ENCODE measurements at places on chromosomes 16 and 17.

GRCh38 chr16:54932021-54932660, 1.5 kb downstream of the IRX5 start:
- no peak for DNase-seq
- peak overlapping the region; percentile 94 for H3K27ac ChIP-seq
- peaks cover 7% of the 10 kb centered on the region for H3K4me1 ChIP-seq
- H3K36me3 ChIP-seq: peaks cover 6% of the 10 kb centered on the region
- peak overlapping the region; percentile 96 for H3K4me3 ChIP-seq

DNA sequence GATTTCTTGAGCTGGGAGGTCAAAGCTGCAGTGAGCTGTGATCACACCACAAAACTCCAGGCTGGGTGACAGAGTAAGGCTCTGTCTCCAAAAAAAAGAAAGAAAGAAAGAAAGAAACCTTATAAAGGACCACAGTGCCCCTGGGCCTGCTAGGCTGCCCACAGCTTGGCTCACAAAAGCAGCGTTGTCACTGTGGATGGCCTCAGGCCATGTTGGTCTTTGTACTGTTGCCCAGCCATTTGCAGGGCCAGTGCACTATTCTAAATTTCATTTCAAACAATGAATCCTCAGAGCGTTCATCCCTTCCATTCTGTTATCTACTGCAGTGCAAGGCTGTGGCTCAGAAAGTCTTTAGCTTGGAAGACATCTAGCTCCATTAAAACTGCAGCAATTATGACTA, 208.4 kb downstream of the SLC39A11 start:
- H3K27ac ChIP-seq: no peak overlapping the region
- no peaks in the 10 kb centered on the region for H3K36me3 ChIP-seq
- no peak overlapping the region for H3K4me3 ChIP-seq
- H3K27me3 ChIP-seq: no peaks in the 10 kb centered on the region
- no peaks in the 10 kb centered on the region for H3K4me1 ChIP-seq
- no peak for DNase-seq

DNA sequence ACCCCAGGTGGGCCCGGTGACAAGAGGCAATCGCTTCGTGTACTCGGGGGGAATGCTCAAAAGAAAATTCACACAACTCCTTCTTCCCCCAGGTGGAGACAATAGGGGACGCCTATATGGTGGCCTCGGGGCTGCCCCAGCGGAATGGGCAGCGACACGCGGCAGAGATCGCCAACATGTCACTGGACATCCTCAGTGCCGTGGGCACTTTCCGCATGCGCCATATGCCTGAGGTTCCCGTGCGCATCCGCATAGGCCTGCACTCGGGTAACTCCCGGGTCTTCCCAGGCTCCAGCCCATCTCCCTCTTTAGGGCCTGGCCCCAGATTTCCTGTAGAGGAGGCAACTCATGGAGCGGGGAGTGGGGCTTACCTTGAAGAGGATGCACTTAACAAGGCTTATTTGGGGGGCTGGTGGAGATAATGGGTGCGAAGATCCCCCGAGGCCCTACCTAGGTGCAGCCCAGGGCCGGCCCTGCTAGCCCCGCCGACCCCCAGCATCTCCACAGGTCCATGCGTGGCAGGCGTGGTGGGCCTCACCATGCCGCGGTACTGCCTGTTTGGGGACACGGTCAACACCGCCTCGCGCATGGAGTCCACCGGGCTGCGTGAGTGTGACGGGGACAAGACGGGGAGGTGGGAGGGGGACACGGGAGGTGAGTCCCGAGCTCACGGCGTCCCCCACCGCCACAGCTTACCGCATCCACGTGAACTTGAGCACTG, 13.0 kb downstream of the GUCY2D start:
- no peaks in the 10 kb centered on the region for H3K36me3 ChIP-seq
- H3K4me1 ChIP-seq: no peaks in the 10 kb centered on the region
- no peak for DNase-seq
- H3K27me3 ChIP-seq: peaks cover 25% of the 10 kb centered on the region

DNA sequence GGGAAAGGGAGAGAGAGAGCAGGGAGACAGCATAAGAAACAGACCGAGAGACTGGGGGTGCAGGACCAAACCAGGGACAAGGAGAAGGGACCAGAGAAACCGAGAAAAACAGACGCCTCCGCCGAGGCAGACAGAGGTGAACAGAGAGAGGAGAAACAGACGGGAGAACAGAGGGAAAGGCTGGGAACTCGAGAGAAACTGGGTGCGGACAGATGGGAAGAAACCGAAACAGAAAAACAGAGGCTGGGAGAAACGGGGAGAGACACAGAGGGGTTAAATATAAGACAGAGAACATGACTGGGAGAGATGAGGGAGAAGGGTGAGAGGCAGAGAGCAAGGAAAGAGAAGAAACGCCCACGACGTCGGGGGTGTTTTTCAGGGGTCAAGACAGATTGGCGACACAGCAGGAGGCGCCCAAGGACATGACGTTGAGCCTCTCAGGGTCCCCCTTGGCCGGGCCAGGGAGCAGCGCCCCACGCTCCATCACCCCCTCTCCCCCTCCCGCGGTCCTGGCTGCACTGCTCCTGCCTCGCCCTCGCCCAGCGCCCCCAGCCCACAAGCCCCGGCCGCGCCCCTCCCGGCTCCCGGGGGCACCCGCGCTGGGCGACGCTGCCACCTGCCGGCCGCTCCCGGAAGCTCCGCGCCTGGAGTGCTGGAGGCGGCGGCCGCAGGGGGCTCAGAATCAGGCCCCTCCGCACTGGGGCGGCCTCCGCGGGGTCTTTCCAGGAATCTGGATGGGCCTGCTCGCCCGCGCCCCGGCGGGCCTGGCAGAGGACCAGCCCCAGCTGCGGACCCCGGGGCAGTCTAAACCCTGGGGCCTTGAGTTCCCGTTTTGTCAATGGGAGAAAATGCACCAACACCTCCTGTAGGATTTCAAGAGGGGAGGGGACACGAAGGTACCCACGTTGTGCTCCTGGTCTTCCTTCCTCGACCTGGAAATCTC, 1.3 kb upstream of the TMEM92 start:
- no peaks in the 10 kb centered on the region for H3K27me3 ChIP-seq
- no peaks in the 10 kb centered on the region for H3K36me3 ChIP-seq
- H3K27ac ChIP-seq: no peak overlapping the region
- peak; percentile 78 for DNase-seq
- H3K4me3 ChIP-seq: peak overlapping the region; percentile 27
- H3K4me1 ChIP-seq: peaks cover 25% of the 10 kb centered on the region

DNA sequence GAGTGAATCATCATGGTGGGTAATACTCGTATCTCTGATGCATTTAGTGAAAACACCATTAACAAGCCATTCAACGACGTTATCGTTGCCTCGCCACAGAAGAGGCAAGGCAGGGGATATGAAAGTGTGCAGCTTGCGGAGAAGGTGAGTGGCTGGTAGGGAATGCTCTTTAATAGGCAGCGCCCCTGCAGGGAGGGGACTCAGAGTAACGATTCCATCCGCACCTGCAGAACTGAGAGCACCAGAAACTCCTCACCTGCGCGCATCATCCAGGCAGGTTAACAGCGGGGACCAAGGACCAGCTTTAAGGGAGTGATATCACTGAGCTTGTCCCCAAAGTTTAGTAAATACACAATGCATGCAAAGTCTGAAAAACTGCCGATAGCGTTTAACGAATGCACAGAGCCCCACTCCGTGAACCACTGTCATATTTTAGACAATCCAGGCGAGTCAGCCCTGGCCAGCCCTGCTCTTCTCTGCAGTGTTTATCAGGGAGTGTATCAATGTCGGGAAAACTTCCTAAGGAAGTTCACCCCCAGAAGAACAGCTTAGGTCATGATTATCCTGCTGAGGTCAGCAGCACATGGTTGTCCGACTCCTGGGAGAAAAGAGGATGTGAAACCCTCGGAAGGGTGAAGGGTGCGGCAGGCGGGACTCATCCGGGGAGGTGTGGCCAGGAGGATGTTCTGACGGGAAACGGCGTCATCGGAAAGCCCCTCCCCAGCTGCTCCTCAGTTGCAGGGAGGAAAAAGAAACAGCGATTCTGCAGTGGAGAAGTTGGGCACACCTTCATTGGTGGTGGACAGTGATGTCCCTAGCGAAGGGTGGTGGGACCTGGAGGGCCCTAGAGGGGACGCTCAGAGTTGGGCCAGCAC, 68.5 kb upstream of the DNAH17 start:
- H3K36me3 ChIP-seq: no peaks in the 10 kb centered on the region
- H3K4me1 ChIP-seq: no peaks in the 10 kb centered on the region
- DNase-seq: no peak
- H3K27me3 ChIP-seq: no peaks in the 10 kb centered on the region

DNA sequence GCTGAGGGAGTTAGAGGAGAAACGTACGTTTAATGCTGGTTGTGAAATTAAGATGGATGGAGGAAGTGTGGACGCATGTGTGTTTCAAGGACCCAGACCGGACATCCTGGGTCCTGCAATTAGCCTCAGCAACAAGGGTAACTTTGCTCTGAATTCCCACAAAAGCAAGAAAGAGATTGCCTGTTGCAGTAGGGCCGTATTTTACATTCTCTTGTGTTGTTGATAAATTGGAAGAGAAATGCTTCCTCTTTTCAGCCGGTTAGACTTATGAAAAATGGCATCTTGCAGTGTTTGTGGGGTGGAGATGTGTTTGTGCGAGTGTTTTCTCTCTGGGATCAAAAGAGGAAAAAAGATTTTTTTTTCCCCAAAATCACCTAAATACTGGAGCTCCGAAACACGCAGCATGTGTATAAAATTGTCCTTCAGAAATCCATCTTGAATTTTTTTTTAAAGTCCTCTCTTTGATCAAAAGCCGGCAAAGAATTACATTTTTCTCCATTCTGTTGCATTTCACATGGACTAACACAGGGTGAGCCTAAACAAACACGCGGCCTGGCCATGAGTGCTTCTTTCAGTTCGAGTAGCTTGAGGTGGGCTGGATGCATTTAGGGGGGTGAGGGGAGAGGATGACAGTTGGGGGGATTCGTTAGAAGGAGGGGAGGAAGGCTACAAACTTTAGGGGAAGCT, 251.6 kb downstream of the C16orf95 start:
- no peak overlapping the region for H3K27ac ChIP-seq
- no peak for DNase-seq
- no peaks in the 10 kb centered on the region for H3K27me3 ChIP-seq
- no peak overlapping the region for H3K4me3 ChIP-seq
- peaks cover 6% of the 10 kb centered on the region for H3K4me1 ChIP-seq
- no peaks in the 10 kb centered on the region for H3K36me3 ChIP-seq

- no peak for DNase-seq
- H3K36me3 ChIP-seq: no peaks in the 10 kb centered on the region
- H3K27me3 ChIP-seq: no peaks in the 10 kb centered on the region
- H3K27ac ChIP-seq: no peak overlapping the region
- H3K4me3 ChIP-seq: no peak overlapping the region
These were observed 5.8 kb downstream of the FOXN1 start for GRCh38 chr17:28511858-28512461.

DNA sequence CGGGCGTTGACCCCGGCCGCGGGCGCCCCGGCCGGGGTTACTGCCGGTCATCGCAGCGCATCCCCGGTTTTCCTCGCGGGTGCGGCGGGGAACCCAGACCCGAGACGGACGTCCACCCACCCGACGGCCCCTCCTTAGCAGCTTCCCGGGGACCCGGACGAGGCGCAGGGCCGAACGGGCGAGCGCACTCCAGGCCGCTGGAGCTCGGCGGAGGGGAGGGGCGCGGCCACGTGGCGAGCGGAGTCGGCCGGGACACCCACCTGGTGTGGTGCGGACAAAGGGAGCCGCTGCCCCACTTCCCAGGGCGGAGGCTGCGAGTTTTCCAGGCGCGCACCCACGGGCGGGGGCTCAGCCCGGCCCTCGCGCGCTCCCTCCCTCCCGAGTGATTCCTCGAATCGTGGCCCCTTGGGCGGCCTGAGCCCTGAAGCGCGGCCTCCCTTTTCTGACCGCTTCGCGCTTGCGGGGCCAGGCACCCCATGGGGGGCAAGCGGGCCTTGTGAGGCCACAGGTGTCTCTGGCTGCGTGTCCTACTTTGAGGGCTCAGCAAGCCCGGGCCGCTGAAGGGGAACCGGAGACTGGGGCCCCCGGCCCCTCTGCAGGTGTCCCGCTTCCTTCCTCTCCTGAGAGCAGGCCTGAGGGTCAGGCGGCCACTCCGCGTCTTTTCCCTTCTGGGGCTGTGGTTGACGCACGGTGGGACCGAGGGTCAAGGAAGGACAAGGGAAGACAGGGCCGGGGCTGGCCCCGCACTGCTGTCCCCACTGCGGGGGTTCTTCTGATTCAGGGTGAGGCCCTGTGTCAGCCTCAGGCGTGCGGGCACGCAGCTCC, 1.1 kb upstream of the FASN start:
- DNase-seq: no peak
- H3K4me1 ChIP-seq: peaks cover 20% of the 10 kb centered on the region
- peaks cover 9% of the 10 kb centered on the region for H3K36me3 ChIP-seq
- peak overlapping the region; percentile 46 for H3K4me3 ChIP-seq

DNA sequence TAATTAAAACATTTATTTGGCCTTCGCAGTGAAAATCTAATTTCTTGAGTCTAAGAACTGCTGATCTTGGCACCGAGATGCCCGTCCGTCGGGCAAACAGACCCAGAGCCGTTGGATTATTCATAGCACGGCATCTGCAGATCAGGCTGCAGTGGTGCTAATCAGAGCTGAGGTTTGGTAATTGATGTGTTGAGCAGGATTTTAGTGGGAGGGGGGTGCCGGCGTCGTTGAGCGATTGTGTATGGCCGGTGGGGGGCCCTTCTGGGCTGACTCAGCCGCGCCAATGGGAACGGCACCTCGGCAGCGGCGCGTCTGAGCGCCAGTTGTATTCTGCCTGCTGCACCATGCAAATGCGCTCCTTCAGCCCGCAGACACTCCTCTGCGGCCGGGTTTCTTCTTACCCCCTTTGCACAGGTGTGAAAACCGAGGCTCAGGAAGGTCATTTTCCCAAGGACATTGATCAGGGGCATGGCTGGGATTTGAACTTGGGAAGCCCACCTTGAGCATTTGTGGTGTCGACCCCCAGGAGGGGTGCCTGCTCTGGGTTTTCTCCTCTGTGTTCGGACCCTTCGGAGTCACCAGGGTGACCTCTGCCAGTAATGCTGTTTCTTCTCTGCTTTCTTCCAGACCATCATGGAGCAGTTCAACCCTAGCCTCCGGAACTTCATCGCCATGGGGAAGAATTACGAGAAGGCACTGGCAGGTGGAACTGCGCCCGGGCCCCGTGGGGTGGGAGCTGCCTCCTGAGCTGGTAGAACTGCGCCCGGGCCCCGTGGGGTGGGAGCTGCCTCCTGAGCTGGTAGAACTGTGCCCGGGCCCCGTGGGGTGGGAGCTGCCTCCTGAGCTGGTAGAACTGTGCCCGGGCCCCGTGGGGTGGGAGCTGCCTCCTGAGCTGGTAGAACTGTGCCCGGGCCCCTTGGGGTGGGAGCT, 18.4 kb downstream of the BAIAP2 start:
- no peaks in the 10 kb centered on the region for H3K27me3 ChIP-seq
- H3K36me3 ChIP-seq: no peaks in the 10 kb centered on the region
- no peak overlapping the region for H3K27ac ChIP-seq
- no peak for DNase-seq

GRCh38 chr17:47305302-47305923, 18.3 kb upstream of the EFCAB13 start:
- H3K27ac ChIP-seq: no peak overlapping the region
- no peaks in the 10 kb centered on the region for H3K4me1 ChIP-seq
- DNase-seq: peak; percentile 95
- no peaks in the 10 kb centered on the region for H3K27me3 ChIP-seq
- H3K36me3 ChIP-seq: peaks cover 65% of the 10 kb centered on the region

GRCh38 chr17:29595943-29596774, 3.2 kb downstream of the ANKRD13B start:
- no peak overlapping the region for H3K27ac ChIP-seq
- peaks cover 7% of the 10 kb centered on the region for H3K27me3 ChIP-seq
- no peaks in the 10 kb centered on the region for H3K36me3 ChIP-seq
- no peak for DNase-seq
- H3K4me3 ChIP-seq: no peak overlapping the region
- peaks cover 6% of the 10 kb centered on the region for H3K4me1 ChIP-seq

- H3K4me1 ChIP-seq: peaks cover 37% of the 10 kb centered on the region
- peak overlapping the region; percentile 82 for H3K27ac ChIP-seq
- H3K4me3 ChIP-seq: no peak overlapping the region
- H3K36me3 ChIP-seq: peaks cover 27% of the 10 kb centered on the region
- DNase-seq: peak; percentile 90
- no peaks in the 10 kb centered on the region for H3K27me3 ChIP-seq
These were observed 25.4 kb downstream of the PELP1 start for GRCh38 chr17:4678448-4679026.
